ENCODE measurements at places on chromosomes 7 and 10. TPM values are rescaled to one million over a fixed set of nuclear protein-coding genes. Genes with fewer than 3 reads are reported as not detected.

DNA sequence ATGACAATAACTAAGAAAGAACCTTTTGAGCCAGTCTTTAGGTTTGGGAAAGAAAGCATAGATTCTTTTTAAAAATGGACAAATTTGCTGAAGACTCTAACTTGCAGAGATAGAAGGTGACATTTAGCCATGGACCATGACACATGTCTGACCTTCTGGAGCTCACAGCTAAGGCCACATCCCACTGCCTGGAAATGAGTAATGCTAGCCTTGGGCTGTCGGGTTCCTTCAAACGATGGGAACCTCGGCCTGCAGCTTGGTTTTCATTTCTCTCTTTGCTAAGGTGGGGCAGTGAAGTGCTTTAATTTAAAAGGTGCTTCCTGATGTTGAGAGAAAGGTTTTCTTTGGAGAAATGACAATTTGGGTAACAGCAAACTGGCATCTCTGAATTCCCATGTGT, 223.2 kb downstream of the FANK1 start:
- DNase-seq, result no peak

GRCh38 chr7:98571986-98572385, 45.1 kb upstream of the NPTX2 start:
- no peak for DNase-seq

- DNase-seq, result no peak
Measured at GRCh38 chr7:138952791-138953190, 28.4 kb downstream of the KIAA1549 start.

POLR3A gene
- total RNA-seq, result 10.3 TPM

DNA sequence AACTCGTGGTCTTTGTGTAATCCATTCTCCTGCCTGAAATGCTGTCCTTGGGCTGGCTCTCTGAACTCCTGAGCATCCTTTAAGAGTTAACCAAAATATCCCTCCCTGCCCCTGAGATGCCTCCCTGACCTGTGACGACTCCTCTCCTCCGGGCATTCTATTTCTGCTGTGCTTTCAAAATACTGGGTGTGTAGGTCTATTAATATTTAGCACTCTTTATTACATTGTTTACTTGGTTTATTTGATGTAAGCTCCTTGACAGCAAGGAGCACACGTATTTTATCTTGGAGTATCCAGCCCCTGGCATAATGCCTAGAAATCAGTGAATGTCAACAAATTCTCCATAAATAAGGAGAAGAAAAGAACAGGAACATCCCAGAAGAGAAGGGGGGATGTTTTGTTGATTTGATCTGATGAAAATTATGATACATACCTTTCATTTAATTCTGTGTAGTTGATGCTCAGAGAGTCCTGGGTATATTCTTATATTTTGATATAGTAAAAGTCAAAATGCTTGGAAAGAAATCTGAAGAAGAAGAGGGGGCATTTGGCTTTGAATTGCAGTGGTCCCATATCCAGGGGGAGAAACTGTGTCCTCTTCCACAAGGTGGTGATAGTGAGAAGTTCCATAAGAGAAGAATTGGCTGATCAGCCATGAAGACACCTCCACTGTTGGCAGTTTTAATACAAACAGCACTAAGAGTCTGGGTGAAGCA, 107.7 kb upstream of the MPP7 start:
- no peak for DNase-seq

NPC1L1 gene
- not detected for total RNA-seq

RP9 gene
- total RNA-seq, result 24.2 TPM

DNA sequence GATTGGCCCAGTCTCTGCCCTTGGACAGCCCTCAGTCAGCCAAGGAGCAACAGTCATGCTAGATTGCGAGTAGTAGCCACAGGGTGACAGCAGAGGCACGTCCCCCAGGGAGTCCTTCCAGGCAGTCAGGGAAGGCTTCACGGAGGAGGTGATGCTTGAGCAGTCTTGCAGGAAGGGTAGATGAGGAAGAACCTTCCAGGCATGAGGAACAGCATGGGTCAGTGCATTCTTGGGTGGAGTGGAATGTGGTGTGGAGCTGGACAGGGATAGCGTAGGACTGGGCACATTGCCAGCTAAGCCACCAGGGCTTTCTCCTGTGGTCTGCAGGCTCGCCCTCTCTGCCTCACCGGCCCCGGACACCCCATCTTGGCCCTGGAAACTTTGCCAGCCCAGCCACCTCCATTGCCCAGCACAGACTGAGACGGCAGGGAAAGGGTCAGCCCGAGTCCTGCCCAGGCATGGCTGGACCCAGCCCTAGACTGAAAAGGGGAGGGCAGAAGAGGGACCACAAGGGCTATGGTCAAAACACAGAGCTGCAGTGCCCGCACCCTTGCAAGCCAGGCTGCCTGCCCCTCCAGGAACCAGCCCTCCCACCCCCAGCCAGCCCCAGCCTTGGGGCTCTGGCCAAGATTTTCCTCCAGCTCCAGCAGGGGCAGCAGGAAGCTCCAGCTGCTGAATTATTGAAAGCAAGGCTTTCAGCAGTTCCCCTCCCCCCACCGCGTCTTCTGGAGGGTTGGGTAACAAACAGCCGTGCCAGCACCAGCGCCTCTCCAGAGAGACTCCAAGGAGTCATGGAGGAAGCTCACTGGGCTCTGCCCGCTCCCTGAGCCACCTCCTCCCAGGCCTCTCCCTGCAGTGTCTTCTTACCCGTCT, 18.7 kb downstream of the SRRM3 start:
- DNase-seq, result peak; percentile 14

DNA sequence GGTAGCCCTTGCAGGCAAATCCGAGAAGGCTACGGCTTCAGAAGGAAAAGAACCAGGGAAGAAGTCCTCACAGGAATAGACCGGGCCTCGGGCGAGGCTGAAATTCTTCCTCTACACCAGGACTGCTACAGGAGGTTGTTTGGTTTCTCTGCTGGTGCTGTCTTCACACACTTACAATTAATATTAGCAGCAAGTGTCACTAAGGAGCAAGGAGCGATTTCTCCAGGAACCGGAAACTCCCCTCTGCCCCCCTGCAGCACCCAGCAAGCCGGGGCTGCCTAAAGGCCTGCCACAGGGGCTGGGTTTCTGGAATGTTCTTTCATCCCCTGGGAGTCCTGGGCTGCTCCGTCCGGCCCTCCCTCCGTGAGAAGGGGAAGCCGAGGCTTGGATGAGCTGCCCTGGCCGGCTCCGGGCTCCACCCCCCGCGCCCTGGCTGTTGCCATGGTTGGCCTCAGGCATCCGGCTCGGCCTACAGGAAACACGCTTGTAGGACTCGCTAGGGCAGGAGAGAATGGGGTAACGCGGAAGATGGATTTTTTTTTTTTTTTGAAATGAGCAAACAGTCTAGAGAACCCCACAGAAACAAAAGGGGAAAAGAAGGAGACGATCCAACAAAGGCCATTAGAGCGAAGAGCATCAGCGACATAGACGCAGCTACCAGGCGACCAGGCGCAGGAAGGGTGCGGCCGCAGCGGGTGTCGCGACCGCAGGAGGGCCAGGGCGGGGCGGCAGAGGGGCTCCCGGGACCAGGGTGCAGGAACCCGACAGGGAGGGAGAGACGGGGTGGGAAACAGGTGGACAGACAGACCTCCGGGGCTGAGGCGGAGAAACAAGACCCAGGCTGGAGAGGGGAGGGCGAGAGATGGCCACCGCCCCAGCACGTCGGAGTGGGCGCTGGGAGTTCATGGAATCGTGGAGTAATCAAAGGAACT, 33.0 kb downstream of the EN2 start:
- peak; percentile 33 for DNase-seq

DNA sequence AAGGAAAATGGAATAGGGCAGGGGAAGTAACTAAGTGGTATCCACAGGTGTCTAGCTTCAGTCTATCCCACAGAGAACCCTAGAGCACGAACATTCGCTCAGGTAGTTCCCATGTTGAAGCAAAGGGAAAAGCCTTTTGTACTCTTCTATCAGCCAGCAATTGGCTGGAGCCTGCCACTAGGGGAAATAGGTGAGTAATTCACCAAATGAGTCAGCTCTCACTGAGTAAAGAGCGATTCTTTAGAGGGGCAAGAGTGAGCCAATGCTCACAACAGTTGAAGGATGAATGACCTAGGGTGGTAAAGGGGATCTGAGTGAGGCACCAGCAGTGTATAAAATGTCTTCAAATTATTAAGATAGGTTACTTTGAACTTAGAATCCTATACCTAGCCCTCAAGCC, 94.1 kb upstream of the ZNF800 start:
- no peak for DNase-seq

Data from muscle of leg (tissue), 16 donors.